ENCODE measurements at places on chromosomes 13 and 19.

DNA sequence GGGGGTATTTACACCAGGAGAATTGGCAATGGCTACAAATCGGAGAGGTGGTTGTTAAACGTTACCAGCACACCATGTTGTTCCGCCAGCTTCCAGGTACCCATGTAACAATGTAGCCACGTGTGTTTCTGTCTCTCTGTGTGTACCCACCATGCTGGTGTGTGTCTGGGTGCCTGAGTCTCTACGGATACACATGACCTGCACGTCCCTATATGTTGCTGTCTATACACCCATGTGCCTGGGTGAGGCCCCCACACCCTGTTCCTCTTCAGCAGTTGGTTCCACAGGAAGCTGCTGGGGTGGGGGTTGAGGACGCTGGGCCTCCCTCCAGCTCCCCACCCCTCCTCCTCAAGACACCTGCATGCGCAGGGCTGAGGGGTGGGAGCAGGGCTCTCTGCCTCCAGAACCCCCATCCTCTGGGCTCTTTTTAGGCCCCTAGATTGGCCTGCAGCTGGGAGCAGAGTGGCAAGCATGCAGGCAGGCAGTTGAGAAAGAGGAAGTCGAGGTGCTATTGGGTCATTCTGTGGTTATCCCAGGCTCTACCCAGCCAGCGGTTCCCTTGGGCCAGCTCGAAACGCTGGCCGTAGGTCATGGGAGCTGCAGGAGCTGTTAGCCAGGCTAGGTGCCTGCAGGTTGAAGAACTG, at the start of gene ARHGEF18:
ARHGEF18 (plus strand) TSS at position 351 of the 644 bp plus-strand sequence. CDS start 13,954 bp downstream, outside the sequence.
- DNase-seq, result no peak

DNA sequence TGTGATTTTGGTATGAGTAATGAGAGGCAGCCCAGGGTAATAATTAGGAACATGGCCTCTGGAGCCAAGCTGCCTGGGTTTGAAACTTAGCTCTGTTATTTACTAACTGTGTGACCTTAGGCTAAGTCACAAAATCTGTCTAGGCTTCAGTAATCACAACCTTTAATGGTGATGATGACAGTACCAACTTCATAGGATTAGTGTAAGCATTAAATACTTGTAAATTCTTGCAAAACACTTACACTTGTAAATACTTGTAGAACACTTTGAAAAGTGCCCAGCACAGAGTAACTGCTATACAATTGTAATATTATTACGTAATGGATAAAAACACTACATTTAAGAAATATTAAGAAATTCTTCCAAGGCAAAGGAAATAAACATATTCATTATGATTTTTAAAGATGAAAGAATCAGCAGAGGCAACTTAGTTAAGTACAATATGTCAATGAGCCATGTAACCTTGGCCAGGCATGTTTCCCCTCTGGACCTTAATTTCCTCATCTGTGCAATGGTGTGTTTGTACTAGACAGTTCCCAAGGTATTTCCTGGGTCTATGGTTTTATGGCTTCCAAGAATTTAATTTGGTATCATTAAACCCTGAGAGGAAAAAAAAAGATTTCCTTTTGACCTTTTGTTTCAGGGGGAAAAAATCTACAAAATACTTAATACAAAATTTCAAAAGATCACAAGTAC, 628.5 kb upstream of the KLHL1 start:
- no peak for DNase-seq

DNA sequence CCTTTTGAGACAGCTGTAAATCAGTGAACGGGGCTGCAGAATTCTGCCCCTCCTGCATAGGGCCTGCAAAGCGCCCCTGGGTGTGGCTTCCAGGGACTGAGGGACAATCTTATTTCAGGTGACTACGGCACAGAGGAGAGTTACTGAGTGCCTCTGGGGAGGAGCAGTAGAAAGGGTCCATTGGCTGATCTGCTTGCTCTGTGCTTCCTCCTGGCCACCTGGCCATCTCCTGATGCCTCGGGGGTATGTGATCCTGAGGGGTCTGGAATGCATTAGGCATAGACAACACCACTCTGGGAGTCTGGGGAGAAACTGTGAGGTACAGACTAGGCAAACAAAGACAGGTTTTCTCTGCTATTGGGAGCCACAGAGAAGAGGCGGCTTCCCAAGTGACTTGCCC, 2.8 kb downstream of the KCTD15 start:
- no peak for DNase-seq

DNA sequence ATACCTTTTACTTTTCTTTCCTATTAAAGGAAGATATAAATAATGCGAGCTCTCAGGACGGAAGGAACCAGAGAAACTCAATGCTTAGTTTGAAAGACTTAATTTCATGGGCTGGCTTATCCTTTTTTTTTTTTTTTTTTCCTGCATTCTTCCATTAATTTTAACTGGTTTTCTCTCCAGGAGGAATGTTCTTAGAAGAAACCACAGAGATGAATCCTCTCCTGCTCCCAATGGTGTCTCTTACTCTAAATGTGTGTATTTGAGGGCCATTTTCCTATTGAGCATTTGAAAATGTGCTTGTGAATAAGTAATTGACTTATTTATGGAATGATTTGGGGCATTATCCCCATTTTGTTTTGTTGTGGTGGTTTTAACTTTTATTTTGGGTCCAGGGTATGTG, 494.9 kb downstream of the FOXO1 start:
- DNase-seq, result no peak

GRCh38 chr13:100767192-100767591, 92.6 kb upstream of the TMTC4 start:
- DNase-seq, result no peak

GRCh38 chr19:19191768-19192077, 229 bp downstream of the BORCS8 start:
- no peak for DNase-seq

DNA sequence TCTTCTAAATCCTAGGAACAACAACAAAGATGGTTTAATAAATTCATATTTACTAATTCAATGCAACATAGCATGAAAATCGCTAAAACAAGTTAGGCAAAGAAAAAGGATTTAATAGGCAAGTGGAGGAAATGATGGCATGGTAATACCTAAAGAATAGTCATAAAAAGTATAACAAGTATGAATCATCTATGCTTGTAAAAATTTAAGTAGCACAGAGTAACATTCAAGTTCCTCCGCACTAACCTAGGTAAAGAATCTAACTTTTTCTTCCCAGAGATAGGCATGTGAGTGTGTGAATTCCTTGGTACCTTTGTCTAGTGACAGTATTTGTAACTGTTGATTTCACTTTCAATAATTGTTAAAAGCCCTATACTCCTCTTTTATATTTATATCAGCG, 42.6 kb downstream of the RCBTB2 start:
- no peak for DNase-seq

- no peak for DNase-seq
These were observed 75.3 kb upstream of the POMP start for GRCh38 chr13:28583651-28584091.

- DNase-seq, result no peak
These were observed 10.4 kb upstream of the JUND start for GRCh38 chr19:18291590-18292461.
